Stimulated activated CD4-positive, alpha-beta T cell treated with anti-CD3 and anti-CD28 coated beads, Interleukin-4, amount 100 ng/mL, for 4 hours (primary cell): ENCODE measurements at places on chromosomes 12 and 14.

GRCh38 chr14:68665792-68666204, 127.1 kb downstream of the ZFP36L1 start:
- DNase-seq = no peak

DNA sequence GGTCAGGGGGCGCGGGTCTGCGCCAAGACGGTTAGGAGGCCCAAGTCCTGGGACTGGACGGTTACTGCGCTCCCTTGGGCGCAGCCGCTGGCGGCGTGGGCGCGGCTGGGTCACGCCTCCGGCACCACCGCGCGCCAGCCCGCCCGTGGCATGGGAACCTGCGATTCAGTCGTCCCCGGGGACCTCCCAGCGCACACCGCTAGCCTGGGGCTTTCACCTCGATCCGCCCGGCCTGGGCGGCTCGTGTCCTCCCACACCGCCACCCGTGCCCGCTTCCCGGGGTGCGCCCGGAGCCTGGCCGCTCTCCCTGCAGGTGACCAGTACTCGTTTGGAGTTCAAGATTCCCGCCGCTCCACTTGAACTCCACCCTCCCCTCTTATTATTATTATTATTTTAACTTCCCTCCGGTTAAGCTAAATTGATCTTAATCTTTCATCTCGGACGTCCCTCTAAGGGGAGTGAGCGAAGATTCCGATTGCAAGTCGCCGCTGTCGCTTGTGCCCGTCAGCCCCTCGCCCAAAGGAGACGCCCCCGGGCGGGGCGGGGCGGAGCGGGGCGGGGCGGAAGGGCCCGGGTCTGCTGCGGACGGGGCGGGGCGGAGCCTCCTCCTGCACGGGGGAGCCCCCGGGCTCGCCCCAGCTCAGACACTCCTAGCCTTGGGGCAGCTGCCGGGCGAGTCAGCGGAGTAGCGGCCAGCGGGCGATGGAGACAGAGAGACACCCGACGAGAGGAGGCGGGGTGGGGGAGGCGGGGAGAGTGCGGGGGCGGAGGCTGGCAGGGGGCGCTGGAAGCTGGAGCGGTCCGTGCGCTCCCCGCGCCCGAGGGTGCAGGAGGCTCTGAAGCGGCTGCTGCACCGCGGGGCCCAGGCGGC, at the start of gene KCNMB4:
Gene KCNMB4, plus strand, starts transcription at position 643 of the 871 bp plus-strand sequence. CDS start 445 bp downstream, outside the sequence.
- DNase-seq = peak; percentile 69

GRCh38 chr14:99073431-99073830, 198.6 kb downstream of the BCL11B start:
- no peak for DNase-seq

DNA sequence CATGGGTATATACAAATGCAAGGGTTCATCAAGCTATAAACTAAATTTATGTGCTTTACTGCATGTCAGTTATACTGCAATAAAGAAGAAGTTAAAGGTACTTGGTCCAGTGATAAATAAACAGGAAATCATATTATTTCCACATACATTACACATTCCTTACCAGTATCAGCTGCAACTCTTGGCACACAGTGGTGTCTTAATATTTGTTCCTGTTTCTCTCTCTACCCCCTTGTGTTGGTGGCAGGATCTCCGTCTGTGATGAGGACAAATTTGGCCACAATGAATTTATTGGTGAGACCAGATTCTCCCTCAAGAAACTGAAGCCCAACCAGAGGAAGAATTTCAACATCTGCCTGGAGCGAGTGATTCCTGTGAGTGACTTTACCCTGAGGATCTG, 19.2 kb upstream of the OAS1 start:
- DNase-seq = no peak

DNA sequence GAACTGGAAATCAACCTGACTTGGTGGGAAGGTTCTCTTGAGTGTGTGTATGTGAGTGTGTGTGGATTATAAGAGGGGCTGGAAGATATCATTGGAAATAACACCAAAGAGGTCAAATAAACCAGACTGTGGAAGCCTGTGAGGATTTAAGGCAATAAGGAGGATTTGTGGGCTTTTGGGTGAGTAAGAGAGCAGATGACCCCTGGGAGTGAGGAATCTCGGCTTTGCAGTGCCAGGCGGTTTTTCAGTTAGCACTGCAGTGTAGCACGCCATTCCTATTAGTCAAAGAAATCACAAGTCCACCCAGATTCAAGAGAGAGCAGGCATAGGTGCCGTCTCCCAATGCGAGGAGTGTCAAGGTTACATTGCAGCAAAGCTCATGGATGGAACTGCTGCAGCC, 63.3 kb downstream of the CALM1 start:
- no peak for DNase-seq

DNA sequence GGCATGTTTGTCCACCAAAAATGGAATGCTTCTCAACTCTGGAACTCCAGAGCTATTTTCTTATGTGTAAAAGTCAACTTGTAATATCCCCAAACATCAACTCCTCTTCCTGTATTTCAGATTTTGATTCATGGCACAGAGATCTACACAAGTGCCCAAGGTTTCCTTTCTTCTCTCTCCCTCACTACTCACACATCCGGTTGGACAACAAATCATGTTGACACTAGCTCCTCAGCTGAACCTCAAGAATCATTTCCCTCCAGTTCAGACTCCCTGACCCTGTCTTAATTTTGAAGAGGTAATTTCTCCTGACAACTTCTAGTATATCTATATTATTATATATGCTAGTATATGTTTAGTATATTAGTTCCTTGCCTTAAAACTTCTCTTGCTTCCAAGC, 485.4 kb upstream of the CCDC196 start:
- no peak for DNase-seq

- DNase-seq = no peak
Measured at GRCh38 chr14:30985796-30986195, 39.7 kb upstream of the AP4S1 start.

- no peak for DNase-seq
Measured at GRCh38 chr14:20622816-20623291, 18.6 kb downstream of the OR6S1 start.

GRCh38 chr12:39755478-39755877, 135.9 kb upstream of the ABCD2 start:
- DNase-seq = no peak

GRCh38 chr14:62745496-62745895, 299.8 kb downstream of the KCNH5 start:
- DNase-seq = no peak

- peak; percentile 56 for DNase-seq
Measured at GRCh38 chr12:47277972-47278448, 198.3 kb upstream of the AMIGO2 start.

DNA sequence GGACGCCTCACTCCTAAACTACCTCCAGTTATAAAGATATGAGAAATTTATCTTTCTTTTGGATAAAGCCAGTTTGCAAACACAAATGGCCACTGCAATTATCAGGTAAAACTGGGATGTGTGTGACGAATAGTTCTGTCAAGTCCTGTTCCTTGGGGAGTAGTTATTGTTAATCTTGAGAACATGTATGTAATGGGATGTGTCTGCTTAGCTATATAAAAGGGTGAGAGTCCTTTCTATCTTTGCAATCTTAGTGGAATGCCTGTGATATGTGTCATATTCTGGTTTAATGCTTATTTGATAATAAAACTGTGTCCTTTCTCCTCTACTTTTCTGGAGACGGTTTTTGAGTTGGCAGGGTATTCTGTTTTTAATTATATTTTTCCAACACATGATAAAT, 56.1 kb upstream of the PKP2 start:
- no peak for DNase-seq

DNA sequence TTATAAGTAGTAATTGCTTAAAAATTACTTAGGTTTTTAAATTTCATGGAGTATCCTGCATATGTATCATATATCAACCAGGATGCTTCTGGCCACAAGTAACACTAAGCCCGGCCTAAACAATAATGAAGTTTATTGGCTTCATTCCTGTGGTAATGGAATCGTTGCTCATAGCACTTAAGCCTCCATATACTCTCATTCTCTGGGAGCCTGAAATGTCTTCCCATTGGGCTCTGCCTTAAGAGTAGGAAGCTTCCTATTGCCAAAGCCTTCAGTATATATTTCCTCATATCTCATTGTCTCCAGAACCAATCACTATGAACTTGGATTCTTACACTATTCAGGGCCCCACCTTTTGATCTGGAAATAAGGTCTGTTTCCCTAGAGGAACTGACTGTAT, 83.8 kb upstream of the DNM1L start:
- DNase-seq = no peak
